ENCODE measurements at places on chromosomes 11 and 22.

DNA sequence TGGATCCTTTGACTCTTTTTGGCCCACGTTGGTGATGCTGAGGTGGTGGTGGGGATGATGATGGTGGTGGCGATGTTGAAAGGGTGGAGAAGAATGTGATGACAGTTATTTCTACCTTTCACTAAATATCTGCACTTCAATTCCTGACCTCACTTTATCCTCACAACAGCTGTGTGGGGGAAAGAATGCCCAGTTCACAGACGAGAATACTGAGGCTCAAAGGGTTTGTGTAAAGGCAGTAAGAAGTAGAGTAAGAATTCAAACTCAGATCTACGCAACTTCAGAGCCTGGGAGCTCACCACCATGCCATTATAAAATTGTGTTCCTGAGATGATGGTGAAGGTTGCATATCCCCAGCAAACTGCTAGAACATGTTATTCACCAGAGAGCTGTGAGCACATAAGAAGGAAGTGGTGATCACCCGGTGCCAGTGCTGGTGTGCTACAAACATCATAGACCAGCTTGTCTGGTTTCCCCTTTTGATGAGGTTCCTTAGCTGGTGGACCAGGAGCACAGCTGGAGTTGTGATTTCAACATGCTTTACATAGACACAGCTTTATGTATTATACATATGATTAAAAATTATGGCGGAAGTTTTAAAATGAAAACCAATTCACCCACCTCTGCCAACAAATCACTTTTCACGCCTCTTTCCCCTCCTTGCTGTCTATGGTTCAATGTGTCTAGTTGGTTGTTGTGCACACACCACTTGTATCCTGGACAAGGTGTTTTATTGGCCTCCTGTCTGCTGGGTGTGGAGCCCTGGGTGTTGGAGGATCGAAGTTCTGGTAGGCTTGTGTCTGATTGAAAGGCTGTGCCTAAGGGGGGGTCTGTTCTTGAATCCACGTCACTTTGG lies 6.2 kb downstream of the ST14 start:
- no peak for DNase-seq

GRCh38 chr11:83682611-83682973 lies 396.4 kb upstream of the CCDC90B start:
- DNase-seq, result no peak

GRCh38 chr11:118514103-118514502 lies 13.2 kb upstream of the TTC36 start:
- DNase-seq, result no peak

DNA sequence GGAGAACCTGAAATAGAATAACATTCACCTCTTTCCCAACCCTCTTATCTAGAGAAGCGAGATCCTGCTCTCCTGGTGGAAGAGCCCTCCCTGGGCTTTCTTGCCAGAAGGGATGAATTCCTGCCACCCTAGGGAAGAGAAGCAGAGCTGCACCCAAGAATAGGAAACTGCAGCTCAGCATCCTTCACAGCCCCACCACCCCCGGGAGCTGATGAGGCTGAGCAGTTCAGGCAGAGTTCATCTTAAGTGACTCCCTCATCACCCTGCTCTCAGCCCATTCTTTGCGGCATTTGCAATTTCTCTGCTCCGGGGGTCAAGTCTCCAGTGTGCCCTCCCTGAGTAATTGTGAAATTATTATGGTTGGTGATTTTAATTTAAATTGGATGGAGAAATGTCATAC lies 514.9 kb downstream of the BUD13 start:
- DNase-seq, result no peak

DNA sequence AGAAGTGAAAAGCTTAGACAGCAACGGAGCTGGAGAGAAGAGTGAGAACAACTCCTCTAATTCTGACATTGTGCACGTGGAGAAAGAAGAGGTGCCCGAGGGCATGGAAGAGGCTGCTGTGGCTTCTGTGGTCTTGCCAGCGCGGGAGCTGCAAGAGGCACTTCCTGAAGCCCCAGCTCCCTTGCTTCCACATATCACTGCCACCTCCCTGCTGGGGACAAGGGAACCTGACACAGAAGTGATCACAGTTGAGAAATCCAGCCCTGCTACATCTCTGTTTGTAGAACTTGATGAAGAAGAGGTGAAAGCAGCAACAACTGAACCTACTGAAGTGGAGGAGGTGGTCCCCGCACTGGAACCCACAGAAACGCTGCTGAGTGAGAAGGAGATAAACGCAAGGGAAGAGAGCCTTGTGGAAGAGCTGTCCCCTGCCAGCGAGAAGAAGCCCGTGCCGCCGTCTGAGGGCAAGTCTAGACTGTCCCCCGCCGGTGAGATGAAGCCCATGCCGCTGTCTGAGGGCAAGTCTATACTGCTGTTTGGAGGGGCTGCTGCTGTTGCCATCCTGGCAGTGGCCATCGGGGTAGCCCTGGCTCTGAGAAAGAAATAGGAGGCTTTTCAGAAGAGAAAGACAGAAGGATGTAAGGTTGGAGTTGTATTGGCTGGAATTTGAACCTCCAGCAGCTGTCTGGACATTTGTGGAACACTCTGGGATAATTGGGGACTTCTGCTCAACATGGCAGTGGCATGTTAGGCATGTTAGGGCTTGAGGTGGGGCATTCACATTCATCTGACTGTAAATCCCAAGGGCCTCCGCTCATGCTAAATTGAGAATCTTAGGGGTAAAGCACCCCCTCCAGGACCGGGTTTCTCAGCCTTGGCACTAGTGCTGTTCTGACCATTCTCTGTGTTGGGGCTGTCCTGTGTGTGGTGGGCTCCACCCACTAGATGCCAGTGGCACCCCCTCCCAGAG lies 47.1 kb downstream of the BID start:
- DNase-seq, result peak; percentile 16

DNA sequence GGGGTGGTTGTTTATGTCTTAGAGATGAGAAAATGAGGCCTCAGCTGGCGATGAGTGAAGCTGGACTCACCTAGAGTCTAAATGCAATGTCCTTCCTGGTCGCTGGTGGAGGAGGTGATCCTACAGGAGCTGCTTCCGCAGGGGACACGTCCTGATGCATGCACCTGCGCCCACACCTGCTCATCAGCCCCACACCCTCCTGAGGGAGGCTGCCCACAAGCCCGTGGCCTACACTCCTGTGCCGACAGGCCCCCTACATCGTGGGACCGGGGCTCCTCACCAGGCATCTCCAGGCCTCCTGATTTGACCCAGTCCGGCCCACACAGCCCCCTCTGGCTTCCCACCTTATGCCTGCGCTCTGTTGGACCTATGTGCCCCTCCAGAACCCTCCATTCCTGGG lies 857.2 kb downstream of the TBC1D22A start:
- DNase-seq, result no peak

- DNase-seq, result no peak
These were observed 629.0 kb downstream of the BRD1 start for GRCh38 chr22:49198705-49199084.

- DNase-seq, result no peak
These were observed 6.7 kb downstream of the CASTOR1 start for GRCh38 chr22:30282616-30283046.

DNA sequence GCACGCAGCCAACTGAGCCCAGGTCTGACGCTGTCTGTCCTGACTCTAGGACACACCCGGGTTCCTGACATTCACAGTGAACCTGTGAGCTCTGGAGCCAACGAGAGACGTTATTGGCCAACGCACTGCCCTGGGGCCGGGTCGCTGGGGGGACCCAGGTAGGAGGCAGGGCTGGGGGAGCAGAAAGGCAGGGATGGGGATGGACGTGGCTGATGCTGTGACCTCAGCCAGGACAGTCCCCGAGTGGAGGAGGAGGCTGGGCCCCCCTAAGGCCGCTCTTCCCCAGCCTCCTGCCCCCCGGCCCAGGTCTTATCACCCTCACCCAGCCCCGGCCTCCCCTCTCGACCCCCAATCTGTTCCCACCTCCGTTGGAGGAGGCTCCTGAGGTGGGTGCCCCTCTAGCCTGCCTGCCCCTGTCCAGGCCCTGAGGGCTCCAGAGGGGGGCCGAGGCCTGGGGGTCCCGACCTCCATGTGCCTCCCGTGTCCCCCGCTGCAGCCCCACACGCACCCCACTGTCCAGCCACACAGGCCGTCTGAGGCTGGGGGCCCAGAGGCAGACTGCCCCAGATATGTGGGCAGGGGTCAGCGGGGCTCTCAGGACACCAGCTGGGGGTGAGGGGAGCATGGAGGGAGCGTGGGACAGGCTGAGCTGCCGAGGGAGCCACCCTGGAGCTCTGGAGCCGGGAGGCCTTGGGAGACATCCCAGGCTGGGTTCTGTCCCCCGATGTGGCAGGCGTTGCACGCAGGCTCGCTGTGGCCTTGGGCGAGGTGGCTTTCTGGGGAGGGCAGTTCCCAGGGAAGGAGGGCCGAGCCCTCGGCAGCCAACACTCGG lies 29.2 kb upstream of the MUC5AC start:
- no peak for DNase-seq

DNA sequence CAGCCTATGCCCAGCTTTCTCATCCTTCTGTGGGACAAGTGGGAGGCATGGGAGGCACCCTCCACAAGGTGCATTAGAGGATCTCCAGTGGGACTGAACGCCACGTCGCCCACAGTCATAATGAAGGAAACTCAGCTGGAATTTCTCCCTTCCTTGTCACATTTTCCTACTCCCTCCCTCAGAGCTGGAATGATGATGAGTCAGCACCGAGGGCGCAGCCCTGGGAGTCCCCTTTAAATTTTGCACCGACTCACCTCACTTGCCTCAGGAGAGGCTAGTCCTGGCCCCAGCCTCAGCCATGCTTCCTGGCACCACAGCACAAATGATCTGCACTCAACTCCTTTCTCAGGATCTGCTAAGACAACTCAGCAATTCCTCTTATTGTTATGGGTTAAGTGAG lies 34.3 kb downstream of the DBX1 start:
- peak; percentile 81 for DNase-seq

GRCh38 chr11:65560555-65561418 lies 2.6 kb upstream of the LTBP3 start:
- peak; percentile 81 for DNase-seq

DNA sequence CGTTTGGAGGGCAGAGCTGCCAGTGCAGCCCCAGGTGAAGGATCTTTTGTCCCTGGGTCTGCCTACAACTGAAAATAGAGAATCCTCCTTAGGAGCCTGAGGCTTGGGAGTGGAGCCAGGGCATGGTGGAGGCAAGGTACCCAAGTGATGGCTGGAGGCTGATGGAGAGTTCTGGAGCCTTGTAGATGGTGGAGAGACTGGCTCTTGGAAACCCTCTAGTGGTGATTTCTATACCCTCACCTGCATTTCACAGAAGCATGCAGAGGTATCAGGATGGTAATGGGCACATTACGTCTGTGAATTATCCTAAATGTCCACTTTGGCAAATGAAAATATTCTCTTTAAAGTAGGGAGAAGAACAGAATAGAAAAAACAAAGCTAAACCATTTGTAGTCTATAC lies 44.4 kb downstream of the INSC start:
- peak; percentile 62 for DNase-seq

GRCh38 chr11:11605181-11605580 lies 16.6 kb downstream of the GALNT18 start:
- DNase-seq, result no peak

- peak; percentile 95 for DNase-seq
These were observed 33.8 kb upstream of the APOA1 start for GRCh38 chr11:116871248-116871647.

DNA sequence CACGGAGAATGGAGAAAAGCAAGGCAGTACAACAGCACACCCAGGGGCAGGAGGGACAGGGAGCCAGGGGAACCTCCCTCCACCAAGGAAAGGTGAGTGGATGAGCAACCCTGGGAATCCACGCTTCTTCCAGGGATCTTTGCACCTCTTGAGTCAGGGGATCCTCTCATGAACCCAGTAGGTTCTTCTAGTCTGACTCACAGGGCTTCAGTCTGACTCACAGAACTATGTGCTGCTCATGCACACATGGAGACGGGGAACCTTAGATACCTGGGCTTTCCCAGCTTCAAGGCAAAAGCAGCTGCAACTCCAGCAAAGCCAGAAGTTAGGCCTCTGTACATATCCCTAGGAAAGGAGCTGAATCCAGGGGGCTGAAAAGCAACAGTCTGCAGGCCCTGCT lies 1021.4 kb upstream of the TENM4 start:
- DNase-seq, result no peak

DNA sequence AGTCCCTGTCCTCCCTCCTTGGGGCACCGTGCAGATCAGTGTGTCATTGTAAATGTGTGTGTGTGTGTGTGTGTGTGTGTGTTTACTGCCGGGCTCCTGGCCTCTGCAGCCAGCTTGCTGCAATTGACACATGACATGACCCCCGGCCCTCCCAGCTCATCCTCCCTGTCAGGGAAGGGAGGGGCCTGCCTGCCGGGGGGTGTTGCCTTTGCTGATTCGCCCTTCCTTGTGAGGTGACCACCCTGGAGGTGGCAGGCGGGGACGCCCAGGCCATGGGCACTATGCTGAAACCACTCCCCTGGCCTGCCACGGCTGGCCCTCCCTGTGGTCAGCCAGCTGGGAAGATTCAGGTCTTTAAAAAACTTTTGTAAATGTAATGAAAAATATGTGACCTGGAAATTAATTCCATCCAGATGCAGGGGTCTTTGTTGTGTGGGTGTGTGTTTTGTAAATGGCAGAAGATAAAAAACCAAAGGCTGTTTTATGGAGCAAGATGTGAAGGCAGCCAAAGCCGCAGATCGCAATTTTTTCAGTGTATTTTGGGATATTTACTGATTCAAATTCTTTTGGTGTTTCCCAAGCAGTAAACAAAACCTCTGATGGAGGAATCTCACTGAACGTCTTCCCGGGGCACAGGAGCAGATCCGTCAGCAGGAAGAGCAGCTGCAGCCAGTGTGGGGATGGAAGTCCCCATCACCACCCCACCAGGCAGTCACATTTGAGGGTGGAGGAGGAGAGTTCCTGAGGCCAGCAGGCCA lies 23.2 kb downstream of the SHISAL1 start:
- peak; percentile 24 for DNase-seq

DNA sequence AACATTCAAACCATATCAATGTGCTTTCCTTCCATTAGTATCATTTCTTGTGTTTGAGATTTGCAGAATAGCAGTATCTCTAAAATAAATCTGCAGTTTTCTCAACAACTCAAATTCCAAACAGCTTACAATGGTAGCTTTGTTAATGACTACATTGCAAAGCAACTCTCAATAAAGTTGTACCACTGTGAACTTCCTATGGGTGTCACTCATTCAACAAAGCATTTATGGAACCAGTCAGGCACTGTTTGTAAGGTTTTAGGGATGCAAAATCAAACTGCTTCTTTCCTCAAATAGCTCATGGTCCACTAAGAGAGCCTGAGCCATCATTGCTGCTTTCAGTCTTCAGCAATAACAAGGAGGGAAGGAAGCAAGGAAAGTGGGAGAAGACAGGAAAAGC lies 91.0 kb downstream of the CCDC83 start:
- DNase-seq, result peak; percentile 62

DNA sequence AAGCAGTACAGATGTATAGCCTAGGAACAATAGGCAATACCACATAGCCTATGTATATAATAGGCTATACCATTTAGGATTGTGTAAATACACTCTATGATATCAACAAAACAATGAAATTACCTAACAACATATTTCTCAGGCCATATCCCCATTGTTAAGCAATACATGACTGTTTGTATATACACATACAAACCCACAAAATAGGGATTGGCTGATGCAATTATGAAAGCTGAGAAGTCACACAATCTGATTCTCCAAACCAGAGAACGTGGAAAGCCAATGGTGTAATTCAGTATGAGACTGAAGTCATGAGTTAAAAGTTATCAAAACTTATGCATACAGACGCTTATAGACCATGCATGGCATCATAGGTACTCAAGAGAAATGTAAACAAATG lies 700.1 kb upstream of the RAG2 start:
- DNase-seq, result no peak

GRCh38 chr22:44286646-44287045 lies 26.1 kb downstream of the SHISAL1 start:
- peak; percentile 42 for DNase-seq

GRCh38 chr22:20017622-20017958 lies 967 bp upstream of the ARVCF start:
- no peak for DNase-seq

GRCh38 chr22:36554098-36554497 lies 25.1 kb upstream of the EIF3D start:
- DNase-seq, result no peak

Measured in EH (cell line).